ENCODE measurements at places on chromosomes 12 and 14.

- DNase-seq = no peak
Observed at GRCh38 chr12:68336889-68337303, 4.7 kb upstream of the MDM1 start.

DNA sequence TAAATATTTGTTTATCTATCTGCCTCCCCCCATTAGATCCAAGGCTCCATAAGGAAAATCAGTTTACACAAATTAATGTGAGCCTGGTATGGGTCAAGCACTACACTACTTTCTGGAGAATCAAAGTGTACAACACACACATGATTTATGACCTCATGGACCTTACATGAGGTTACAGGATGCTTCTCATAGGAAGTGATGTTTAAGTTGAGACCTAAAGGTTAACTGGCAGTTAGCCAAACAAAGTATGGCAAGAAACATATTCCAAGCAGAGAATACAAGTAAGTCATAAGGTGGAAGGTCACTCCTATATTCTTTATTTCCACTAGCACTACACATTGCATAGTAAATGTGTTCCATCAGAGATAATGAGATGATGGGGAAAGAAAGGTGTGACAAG is 39.2 kb downstream of the OSBPL8 start:
- no peak for DNase-seq

- no peak for DNase-seq
Observed at GRCh38 chr14:21860172-21860571, 186.6 kb upstream of the OR4E1 start.

DNA sequence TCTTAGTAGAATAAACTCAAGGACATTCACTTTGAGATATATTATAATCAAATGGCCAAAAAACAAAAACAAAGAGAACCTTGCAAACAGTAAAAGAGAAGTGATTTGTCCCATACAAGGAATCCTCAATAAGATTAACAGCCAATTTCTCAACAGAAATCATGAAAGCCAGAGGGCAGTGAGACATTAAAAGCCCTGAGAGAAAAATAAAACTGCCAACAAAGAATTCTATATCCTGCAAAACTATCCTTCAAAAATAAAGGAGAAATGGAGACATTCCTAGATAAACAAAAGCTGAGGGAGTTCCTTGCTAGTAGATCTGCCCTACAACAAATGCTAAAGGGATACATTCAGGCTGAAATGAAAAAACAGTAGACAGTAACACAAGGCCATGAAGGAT is 78.1 kb downstream of the CMKLR1 start:
- no peak for DNase-seq

GRCh38 chr12:118094039-118094438 is 9.8 kb downstream of the VSIG10 start:
- DNase-seq = no peak

DNA sequence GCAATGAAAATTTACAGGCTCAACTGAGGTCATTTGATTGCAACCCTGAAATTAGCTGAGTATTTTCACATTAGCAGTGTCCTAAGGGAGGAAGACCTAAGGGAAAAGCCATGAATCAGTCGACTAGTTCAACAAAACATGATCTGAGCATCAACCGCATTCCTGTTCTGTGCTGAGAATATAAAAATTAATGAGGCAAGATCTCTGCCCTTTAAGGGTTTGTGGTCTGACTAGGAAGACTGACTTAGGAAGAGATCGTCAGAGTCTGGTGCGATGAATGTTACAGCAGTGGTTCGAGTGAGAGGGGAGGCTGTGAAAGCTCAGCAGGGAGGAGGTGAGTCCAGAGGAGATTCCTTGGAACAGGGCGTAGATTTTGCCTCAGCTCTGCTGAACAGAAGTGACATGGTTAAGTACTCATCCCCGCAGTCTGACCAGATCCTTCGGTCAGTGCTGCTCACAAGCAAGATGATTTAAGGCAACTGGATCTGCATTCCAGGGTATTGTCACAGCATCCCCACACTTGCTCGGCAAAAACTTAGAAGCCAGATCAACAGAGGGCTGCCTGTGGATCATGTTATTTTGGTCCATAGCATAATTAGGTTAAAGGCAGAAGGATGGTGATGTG is 49.6 kb downstream of the BMAL2 start:
- DNase-seq = no peak

GRCh38 chr14:98244162-98244948 is 1027.6 kb downstream of the BCL11B start:
- no peak for DNase-seq

Measured in GM12878 (cell line).